ENCODE measurements at places on chromosomes 2 and 18.

DNA sequence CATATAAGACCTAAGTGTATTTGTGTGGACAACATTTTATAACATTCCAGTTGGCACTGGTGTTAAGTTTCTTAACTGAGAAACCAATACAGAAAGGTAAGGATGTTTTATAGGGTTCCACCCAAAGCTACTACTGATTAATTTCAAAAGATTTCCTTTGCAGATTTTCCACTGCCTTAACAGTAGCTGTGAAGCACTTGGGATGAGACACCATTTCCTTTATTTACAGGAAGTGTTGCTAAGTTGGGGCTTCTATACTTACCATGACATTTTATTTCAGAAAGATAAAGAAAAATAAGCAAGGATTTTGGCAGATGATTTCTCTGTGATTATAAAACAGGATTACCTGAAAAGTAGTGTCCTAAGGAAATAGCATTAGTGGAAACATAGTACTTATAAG lies 234.3 kb downstream of the CALCRL start:
- DNase-seq: no peak

- no peak for DNase-seq
Measured at GRCh38 chr2:223784221-223784772, 53.1 kb downstream of the AP1S3 start.

- DNase-seq: no peak
Measured at GRCh38 chr2:129791712-129792111, 187.8 kb upstream of the RAB6C start.

GRCh38 chr2:130724455-130724854 lies 4.4 kb upstream of the GPR148 start:
- no peak for DNase-seq

- DNase-seq: no peak
Measured at GRCh38 chr2:179655627-179656026, 205.8 kb downstream of the ZNF385B start.

GRCh38 chr2:42044939-42045338 lies 2.9 kb upstream of the PKDCC start:
- no peak for DNase-seq

DNA sequence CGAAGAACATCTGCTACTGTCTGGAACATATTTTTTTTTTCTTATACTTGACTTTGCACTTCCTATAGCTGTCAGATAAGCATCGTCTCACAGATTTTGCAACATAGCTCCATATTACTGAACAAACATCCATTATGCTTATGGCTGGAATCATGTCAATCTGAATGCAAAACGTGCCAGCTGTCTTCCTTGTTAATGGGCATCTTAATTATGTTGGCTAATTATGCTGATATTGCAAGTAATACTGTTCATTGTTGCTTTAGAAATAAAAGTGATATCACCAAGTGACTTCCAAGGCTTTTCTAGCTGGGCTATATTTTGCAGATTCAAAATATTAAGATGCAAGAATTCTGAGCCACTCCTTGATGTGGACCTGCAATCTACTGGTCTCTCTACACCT lies 176.8 kb downstream of the ARL4C start:
- DNase-seq: no peak

DNA sequence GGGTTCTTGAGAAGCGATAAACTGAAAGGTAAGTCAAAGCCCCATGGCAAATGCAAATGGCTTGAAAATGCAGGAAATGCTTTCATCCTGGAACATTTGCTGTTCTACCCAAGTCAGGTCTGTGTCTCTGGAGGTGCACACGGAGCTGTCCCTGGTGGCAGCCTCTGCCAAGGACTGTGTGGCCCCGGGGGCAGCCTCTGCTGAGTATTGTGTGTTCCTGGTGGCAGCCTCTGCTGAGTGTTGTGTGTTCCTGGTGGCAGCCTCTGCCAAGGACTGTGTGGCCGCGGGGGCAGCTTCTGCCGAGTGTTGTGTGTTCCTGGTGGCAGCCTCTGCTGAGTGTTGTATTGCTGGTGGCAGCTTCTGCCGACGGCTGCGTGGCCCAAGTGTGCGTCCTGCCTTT lies 135.6 kb upstream of the ALKAL2 start:
- DNase-seq: no peak

DNA sequence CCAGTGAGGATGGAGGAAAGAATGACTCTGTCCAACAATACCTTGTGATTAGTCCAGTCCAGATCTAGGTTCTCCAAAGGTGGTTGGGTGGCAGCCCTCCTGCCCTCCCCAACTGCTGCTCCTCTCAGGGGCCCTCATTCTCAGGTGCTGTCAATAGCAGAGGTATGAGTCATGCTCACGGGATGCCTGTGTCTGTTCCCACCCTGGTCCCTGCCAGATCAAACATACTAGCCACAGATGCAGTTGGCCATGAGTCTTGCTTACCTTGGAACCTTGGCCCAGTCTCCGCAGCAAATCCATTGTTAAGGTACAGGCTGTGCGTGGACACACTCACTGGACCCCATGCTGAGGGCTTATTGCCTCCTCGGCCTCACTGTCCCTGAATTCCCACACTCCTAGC lies 24.9 kb upstream of the RPIA start:
- DNase-seq: no peak

GRCh38 chr2:70744397-70744796 lies 23.6 kb downstream of the ADD2 start:
- DNase-seq: no peak

DNA sequence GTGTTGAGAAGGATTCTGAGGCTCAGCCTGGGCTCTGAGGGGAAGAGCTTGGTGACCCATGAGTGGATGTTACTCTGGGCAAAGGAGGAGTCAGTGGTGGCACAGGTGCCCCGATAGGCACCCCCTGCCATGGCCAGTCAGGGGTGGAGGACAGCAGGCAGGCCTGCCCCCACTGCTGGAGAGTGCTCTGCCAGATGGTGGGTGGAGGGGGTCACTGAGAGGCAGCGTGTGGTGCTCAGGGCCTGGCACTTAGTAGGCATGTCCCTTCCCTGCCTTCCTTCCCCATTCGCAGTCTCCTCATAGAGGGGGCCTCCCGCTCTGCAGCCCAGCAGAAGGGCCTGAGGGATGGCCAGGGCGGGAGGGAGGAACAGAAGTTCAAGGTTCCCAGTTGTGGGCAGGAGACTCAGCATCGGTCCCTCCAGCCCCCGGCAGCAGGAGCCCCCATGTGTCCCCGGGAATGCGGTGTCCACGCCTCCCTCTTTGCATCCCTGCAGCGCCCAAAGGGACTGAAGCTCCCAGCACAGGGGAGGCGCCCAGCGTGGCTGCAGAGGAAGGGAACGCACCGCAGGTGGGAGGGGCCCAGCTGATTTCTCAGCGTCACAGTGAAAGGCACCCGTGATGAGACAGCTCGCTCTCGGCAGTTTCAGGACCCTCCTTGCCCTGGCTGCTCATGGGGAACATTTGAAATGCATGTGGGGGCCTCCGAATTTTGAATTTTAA lies 5.7 kb upstream of the SNED1 start:
- peak; percentile 44 for DNase-seq

GRCh38 chr2:6206882-6207281 lies 514.7 kb downstream of the SOX11 start:
- no peak for DNase-seq

Data from anterior cingulate cortex (tissue), 58 donors.